ENCODE measurements at places on chromosomes 5 and 9.

DNA sequence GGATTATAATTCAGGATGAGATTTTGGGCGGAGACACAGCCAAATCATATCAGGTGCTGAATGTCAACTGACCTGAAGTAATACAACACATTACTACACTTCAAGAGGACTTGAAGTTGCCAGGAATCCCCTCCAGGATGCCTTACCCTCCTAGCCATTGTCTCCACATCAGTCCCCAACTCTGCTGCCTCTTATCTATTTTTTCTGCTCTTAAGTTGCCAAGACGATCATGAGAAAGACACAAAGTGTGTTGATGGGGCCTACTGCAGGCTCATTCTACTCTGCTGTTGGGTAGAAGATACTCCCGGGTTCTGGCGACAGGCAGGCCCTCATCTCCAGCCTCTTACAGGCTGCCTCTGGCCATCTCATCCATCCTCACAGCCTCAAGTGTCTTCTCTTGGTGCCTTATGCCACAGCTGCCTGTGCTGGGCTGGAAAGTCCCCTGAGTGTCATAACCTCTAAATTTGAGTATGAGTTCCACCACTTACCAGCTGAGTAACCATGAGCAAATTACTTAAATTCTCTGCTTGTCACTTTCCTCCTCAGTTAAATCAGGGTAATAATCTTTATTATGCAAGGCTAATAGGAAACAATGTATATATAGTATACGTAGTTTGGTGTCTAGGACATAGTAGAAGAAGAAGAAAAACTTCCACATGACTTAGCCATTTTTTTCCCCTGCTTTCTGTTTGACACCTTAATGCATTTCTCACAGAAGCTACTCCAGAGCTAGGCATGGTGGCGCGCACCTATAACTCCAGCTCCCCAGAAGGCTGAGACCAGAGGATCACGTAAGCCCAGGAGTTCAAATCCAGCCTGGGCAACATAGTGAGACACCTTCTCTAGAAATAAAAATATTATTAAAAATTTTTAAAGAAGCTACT lies 73.0 kb upstream of the SNX2 start:
- H3K27me3 ChIP-seq: no peaks in the 10 kb centered on the region
- DNase-seq: no peak
- no peaks in the 10 kb centered on the region for H3K36me3 ChIP-seq
- H3K27ac ChIP-seq: no peak overlapping the region
- H3K4me3 ChIP-seq: no peak overlapping the region

DNA sequence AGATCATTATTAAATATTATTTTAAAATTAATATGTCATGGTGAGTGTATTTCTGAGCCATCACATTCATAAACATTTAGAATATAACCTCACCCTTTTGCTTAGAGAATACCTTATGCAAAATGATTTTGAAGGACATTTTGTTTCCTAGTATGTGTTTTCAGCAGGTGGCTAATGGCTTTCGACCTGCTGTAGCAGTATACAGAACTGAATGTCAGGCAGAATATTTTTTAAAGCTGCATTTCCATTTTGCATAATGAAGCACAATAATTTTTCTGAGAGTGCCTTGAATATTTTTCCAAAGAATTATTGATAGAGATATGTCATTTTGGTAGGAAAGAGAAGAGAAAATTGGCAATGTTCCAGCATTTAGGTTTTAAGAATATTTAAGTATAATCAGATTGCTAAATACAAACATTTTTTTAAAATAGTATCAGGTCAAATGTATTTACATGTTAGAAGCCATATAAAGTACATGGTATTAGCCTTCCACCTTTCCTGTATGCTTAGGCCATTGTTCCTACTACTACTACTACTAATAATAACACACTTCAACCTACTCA lies 42.3 kb downstream of the PAM start:
- no peaks in the 10 kb centered on the region for H3K27me3 ChIP-seq
- DNase-seq: no peak

GRCh38 chr9:126515873-126516505 lies 97.7 kb upstream of the LMX1B start:
- no peaks in the 10 kb centered on the region for H3K36me3 ChIP-seq
- no peak overlapping the region for H3K27ac ChIP-seq
- H3K27me3 ChIP-seq: peaks cover 81% of the 10 kb centered on the region
- H3K4me1 ChIP-seq: peaks cover 2% of the 10 kb centered on the region
- DNase-seq: no peak

GRCh38 chr5:5270958-5271785 lies 131.0 kb downstream of the ADAMTS16 start:
- H3K27me3 ChIP-seq: no peaks in the 10 kb centered on the region
- DNase-seq: peak; percentile 43
- H3K4me3 ChIP-seq: peak overlapping the region; percentile 18
- peak overlapping the region; percentile 61 for H3K27ac ChIP-seq
- peaks cover 29% of the 10 kb centered on the region for H3K36me3 ChIP-seq

GRCh38 chr5:73654819-73655318 lies 28.9 kb downstream of the ARHGEF28 start:
- peaks cover 16% of the 10 kb centered on the region for H3K27me3 ChIP-seq
- DNase-seq: no peak
- peaks cover 2% of the 10 kb centered on the region for H3K4me1 ChIP-seq

DNA sequence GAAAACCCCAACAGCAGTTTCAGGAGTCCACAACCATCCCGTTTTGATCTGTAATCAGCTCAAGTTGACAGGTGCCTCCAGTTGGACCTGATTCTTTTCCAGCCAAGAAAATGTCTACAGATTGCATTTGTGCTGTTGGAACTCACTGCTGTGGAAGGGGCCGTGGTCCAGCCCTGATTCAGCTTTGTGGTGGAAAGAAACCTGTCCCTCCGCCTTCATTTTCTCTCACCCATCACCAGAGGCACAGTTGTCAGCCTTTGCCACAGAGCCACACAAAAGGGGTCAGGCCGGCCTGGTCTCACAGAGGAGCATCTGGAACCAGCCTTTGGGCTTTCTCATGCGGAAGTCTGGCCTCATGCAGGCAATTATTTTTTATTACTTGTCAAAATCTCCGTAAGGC lies 483.6 kb downstream of the GADD45G start:
- DNase-seq: no peak
- H3K36me3 ChIP-seq: no peaks in the 10 kb centered on the region
- no peak overlapping the region for H3K27ac ChIP-seq
- H3K4me1 ChIP-seq: peaks cover 7% of the 10 kb centered on the region

GRCh38 chr9:69554945-69555344 lies 117.2 kb downstream of the APBA1 start:
- DNase-seq: no peak
- peaks cover 3% of the 10 kb centered on the region for H3K27me3 ChIP-seq
- no peak overlapping the region for H3K4me3 ChIP-seq
- H3K27ac ChIP-seq: no peak overlapping the region
- no peaks in the 10 kb centered on the region for H3K36me3 ChIP-seq

- no peak overlapping the region for H3K27ac ChIP-seq
- H3K36me3 ChIP-seq: no peaks in the 10 kb centered on the region
- H3K4me3 ChIP-seq: no peak overlapping the region
- H3K4me1 ChIP-seq: no peaks in the 10 kb centered on the region
These were observed 114.8 kb upstream of the COL5A1 start for GRCh38 chr9:134526584-134527477.

GRCh38 chr5:59036274-59036961 lies 453.5 kb downstream of the RAB3C start:
- no peak overlapping the region for H3K27ac ChIP-seq
- H3K4me1 ChIP-seq: peaks cover 13% of the 10 kb centered on the region
- no peak for DNase-seq
- H3K27me3 ChIP-seq: peaks cover 21% of the 10 kb centered on the region

GRCh38 chr9:19998823-19999455 lies 210.1 kb upstream of the SLC24A2 start:
- H3K4me1 ChIP-seq: no peaks in the 10 kb centered on the region
- H3K36me3 ChIP-seq: no peaks in the 10 kb centered on the region
- no peak for DNase-seq
- H3K27me3 ChIP-seq: no peaks in the 10 kb centered on the region
- H3K4me3 ChIP-seq: no peak overlapping the region
- H3K27ac ChIP-seq: no peak overlapping the region
